NK-92 treated with Interleukin-12 subunit alpha and Interleukin-12 subunit beta, amount 100 ng/mL, for 24 hours (cell line): ENCODE measurements at places on chromosomes 12 and 14.

DNA sequence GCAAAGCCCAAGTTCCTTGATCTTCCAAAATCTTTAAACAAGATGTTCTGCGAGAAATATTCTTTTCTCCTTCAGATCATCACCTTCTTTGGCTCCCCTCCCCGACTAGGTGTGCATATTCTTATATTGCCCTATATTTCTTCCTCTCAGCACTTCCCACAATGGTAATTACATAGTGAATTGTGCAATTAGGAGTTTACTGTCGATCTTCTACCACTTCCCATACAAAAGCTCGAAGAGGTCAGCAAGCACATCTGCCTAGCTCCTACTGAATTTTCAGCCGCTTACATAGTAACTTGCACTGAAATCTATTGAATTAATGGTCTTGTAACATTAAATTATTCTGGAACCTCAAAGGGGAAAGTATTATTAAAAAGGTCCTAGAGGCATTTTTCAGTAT, 16.7 kb downstream of the OSBPL8 start:
- DNase-seq, result no peak

DNA sequence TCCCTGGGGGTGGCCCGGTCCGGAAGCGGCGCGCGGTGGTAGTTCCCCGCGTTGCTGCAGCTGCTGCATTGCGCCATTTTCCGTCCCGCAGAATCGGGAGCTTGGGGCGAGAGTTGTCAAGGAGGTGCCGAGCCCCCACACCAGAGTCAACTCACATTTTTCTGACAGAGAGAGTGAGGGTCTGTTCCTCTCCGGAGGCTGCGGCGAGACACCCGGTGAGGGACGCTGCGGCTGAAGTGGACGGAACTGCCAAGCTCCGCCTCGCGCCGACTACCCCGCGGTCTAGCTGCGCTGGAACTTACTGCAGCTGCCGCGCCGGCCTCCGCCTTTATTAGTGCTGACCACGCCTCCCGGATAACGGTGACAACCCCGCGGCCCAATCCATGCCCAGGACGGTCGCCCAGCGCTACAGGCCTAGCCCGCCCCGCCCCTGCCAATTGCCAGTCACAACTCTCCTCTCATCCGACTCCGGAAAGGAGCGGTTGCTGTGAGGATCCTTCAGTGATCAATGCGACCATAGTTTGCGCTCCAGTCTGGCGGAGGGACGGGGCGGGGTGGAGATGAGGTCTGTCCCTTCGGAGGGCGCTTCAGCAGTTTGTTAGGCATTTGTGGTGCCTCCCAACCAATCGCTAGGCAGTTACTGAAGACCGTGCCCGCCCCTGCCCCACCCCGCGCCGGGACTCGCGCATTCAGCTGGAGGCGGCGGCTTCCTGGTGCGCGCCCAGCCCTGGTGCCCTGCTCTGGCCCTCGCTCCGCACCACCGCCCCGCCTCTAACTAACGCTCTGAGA, at the start of gene VAMP1:
TSS of gene VAMP1 (minus strand) at position 303 of the 789 bp plus-strand sequence. CDS start at position 157, 146 bp downstream.
- peak; percentile 90 for DNase-seq

GRCh38 chr14:62947301-62947700, 98.0 kb downstream of the KCNH5 start:
- DNase-seq, result no peak

GRCh38 chr14:58598028-58598803, 39.5 kb upstream of the DACT1 start:
- DNase-seq, result no peak

- peak; percentile 81 for DNase-seq
Observed at GRCh38 chr12:116559162-116559935, at the start of gene MAP1LC3B2. MAP1LC3B2 (plus strand) TSS chr12:116559381; CDS start chr12:116575943, 16,562 bp downstream.

DNA sequence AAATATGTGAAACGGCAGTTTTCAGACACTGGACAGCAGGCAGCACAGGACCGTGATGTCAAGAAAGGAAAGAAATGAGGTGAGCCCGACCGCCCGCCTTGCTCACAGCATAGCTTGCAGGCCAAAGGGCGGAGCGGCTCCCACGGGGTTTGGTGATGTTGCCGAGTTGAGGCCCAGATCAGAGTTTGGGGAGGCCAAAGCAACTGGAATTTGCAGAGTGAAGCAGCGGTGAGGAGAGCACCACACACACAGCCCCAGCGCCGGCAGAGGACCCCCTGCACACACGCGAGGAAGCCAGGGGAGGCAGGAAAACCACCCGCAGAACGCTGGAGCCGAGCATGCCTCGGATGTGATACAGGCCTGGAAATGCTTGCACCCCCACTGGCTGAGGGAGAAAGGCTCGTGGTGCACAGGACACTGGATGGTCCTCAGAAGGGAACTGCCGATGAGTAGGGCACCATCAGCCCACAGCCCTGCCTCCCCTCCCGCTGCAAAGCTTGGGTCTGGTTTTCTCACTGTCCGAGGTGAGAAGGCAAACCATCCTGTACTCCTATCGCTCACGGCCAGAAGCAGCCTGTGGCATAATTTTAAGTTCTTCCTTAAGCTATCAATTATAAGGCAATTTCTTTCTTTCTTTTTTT, 25.7 kb upstream of the PLD4 start:
- no peak for DNase-seq
